Stimulated activated naive CD8-positive, alpha-beta T cell treated with anti-CD3 and anti-CD28 coated beads, Interleukin-15, Interleukin-2, amounts not matched to agents 100 U/mL and 50 U/mL, for 24 hours (primary cell): ENCODE measurements at places on chromosomes 2 and 18.
A peak's percentile ranks its signal among the peaks of the same experiment; 100 is the strongest.

DNA sequence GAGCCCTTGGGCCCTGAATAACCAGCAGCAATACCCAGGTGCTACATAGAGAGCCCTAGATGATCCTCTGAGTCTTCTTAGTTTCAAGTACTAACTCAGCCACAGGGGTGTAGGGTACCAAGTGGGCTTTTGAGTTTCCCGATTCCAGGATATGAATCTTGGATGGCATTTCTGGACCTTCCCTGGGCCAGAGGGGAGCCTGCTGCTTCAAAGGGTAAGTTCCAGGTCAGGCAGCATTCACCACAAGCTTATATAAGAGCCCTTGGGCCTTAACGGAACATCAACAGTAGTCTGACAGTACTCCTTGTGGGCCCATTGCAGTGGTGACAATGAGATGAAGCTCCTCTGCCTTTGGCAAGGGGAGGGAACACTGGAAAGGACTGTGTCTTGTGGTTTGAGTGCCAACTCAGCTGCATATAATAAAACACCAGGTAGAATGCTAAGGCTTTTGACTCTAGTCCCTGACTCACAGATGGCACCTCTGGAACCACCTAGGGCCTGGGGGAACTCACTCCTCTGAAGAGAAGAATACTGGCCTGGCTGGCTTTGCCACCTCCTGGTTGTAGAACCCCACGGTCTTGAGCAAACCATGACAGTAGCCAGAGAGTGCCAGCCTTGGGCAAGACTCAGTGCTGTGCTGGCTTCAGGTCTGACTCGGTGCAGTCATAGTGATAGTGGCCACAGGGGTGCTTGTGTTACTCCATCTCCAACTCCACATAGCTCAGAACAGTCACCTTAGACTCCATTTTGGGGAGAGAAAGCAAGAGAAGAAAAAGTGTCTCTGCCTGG is 235.7 kb downstream of the AKAIN1 start:
- no peak for DNase-seq

GRCh38 chr18:22363867-22364463 is 53.8 kb downstream of the CTAGE1 start:
- DNase-seq, result no peak

GRCh38 chr2:144325086-144325485 is 194.8 kb downstream of the ZEB2 start:
- peak; percentile 50 for DNase-seq

- DNase-seq, result no peak
These were observed 56.6 kb upstream of the SETBP1 start for GRCh38 chr18:44624052-44624451.

DNA sequence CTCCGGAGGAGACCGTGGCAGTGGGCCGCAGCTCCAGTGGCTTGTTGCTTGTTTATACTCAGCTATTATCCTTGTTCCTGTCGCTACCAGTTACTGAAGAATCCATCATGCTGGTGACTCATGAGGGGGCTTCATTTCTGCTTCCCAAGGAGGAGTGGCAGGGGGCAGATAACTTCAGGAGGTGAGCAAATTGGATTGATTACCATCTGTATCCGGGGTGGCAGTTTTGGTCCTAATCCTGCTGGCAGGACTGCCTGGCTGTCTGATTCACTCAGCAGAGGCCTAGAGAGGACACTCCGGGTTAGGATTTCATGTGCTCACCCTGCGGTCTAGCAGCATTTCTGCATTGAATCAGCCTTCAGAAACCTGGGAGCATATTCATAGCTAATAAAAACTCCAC is 230.0 kb downstream of the ACTR3 start:
- no peak for DNase-seq

DNA sequence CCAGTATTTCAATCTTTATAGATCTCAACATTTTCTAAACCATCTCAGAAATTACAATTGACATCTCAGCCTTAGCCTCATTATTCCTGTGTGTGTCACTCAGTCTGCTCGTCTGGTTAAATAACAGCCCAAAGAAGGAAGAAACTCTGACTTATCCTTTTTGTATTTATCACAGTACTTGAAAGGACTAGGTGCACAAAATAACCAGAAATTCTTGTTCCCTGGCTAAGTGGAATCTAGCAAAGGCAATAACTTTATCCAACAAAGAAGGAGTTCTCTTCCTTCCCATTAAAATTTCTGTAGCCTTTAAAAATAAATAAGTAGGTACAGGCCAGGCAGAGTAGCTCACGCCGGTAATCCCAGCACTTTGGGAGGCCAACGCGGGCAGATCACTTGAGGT is 139.9 kb upstream of the PID1 start:
- no peak for DNase-seq
